ENCODE measurements at places on chromosomes 12 and 14.

GRCh38 chr12:116346222-116346621 is 68.7 kb upstream of the MED13L start:
- DNase-seq = no peak

GRCh38 chr12:62123721-62124203 is 136.4 kb upstream of the USP15 start:
- peak; percentile 35 for DNase-seq

DNA sequence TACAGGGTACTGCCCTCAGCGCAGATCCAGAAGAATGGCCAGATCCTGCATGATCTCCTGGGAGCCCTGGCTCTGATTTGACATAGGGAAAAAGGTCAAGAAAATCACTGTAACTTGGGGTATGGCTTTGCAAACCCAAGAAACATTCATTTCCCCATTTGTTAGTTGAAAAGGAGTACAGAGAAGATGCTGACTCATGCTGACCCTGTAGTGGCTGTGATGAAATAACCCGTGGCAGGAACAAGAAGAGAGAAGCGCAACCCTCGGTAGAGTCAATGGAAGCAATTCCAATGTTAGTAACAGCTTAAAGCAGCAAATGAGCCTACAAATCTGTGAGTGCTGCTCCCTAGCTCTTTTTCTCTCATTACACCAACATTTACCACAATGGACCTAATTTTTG is 281.6 kb upstream of the NPAS3 start:
- DNase-seq = peak; percentile 7

DNA sequence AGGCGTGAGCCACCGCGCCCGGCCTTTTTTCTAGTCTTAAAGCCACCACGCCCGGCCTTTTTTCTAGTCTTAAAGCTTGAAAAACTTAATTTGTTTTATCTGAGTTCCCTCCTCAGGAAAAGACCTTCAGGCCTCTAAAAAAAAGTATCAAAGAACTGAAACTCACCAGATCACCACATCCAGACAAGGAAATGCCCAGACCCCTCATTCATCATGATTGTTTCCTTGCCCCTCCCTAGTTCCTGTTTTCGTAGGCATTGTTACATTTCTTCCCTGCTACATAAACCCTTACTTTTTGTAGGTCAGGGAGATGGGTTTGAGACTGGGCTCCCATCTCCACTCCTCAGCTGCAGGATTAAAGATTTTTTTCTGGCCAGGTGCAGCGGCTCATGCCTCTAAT is 21.1 kb upstream of the VWF start:
- no peak for DNase-seq

DNA sequence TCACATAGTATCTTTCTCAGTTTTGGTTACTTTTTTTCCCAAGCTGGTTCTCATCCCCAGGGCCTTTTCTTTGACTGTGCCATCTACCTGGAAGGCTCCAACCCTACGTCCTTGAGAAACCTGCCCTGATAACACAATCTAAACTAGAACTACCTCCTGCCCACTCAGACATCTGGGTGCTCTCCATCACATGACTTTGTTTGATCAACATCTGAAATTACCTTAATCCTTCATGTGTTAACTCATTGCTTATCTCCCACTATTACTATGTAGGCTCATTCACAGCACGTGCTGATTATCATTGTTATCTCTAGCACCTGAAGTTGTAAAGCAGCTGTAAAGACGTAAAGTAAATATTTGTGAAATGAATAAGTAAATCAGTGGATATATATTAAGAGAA is 784.0 kb downstream of the TMTC2 start:
- DNase-seq = no peak

DNA sequence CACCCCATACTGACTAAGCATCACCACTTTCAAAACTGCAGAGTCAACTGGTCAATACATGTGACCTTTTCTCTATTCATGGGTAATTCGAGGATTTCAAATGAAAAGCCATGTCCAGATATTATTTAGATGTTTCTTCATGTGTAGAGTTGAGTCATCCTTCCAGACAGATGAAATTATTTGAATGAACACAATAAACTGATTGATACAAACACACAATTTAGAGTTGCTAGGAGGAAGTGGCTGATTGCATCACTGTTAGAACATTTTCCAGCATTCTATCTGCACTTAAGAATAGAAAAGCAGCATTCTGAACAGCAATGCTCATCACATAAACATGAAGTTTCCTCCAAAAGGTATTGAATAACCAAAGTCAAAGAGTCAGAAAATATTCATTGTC is 273.5 kb upstream of the SOX5 start:
- no peak for DNase-seq

GRCh38 chr12:68121143-68121542 is 38.4 kb downstream of the IFNG start:
- no peak for DNase-seq

GRCh38 chr12:23472329-23472971 is 477.0 kb downstream of the SOX5 start:
- DNase-seq = no peak

- no peak for DNase-seq
Measured at GRCh38 chr12:116406529-116406928, 129.0 kb upstream of the MED13L start.

- DNase-seq = no peak
Measured at GRCh38 chr12:46234000-46234399, 34.8 kb downstream of the SLC38A1 start.

DNA sequence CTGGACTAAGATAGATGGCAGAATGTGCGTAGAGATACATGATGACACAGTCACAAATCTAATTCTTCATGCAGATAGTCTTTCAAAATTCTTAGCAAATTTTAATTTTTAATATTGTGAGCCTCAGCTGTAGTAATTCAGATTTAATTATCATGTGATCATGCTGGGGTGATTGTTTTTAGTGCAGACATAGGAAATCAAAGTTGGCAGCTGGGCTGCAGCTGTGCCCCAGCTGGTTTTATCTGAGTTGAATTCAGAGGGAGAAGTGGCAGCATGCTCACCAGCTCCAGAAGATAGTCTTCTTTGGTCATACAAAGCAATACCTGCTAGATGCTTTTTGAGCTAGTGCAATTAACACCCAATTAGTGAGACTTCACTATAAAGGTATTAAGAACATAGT is 292.9 kb downstream of the RAD51B start:
- DNase-seq = no peak

- no peak for DNase-seq
Measured at GRCh38 chr14:77406086-77406485, 17.2 kb downstream of the NOXRED1 start.

GRCh38 chr12:3236345-3237187 is 159.4 kb downstream of the TSPAN9 start:
- no peak for DNase-seq

DNA sequence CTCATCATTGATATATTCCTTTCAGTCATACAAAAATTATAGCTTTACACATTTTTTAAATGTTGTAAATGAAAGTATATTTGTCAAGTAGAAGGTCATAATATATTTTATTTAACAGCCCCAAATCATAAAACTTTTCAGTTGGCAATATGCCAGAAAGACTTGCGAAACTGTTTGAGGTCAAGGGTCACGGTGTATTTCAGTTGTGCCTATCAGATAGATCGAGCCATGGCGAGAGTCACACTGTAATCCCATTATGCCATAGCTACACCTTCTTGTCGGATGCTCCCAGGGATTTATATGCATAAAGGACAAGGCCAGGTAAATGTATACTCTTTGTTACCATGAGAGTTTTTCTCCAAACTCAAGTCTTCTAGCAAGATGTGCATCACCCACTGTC is 26.7 kb upstream of the G2E3 start:
- DNase-seq = no peak

DNA sequence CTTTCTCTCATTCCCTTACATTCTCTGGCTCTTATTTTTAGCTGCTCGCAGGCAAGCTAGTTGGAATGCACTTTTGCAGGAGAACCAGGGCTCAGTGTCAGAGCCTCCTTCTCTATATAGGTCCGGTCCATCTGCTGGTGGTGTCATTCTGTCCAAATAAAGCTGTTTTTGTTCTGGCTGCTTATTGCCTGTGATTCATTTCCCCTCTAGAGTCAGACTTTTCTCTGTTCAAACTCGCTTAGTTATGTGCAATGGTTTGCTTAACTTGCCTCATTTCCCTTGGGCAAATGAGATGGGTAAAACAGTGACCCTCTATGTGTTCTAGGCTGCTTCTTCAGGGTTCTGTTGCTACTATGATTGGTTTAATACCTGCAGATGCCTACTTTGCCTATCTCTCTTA is 2.9 kb downstream of the SMARCD1 start:
- no peak for DNase-seq

GRCh38 chr14:50049093-50049492 is 67.3 kb downstream of the VCPKMT start:
- DNase-seq = no peak

DNA sequence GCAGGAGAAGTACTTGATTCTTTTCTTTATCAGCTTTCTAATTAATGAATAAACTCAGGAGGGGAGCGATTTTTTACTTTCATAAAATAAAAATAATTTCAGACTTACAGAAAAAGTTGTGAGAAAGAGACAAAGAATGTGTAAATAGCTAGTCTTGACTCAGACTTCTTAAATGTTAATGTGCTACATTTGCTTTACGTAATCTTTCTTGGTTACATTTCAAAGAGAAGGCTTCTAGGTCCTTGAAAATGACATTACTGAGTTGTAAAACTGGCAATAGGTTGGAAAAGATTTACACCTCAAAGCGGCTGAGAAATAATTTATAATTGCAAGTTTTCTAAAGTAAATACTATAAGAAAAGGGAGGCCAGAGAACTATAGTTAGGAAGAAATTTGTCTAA is 28.6 kb downstream of the GABARAPL1 start:
- DNase-seq = no peak

DNA sequence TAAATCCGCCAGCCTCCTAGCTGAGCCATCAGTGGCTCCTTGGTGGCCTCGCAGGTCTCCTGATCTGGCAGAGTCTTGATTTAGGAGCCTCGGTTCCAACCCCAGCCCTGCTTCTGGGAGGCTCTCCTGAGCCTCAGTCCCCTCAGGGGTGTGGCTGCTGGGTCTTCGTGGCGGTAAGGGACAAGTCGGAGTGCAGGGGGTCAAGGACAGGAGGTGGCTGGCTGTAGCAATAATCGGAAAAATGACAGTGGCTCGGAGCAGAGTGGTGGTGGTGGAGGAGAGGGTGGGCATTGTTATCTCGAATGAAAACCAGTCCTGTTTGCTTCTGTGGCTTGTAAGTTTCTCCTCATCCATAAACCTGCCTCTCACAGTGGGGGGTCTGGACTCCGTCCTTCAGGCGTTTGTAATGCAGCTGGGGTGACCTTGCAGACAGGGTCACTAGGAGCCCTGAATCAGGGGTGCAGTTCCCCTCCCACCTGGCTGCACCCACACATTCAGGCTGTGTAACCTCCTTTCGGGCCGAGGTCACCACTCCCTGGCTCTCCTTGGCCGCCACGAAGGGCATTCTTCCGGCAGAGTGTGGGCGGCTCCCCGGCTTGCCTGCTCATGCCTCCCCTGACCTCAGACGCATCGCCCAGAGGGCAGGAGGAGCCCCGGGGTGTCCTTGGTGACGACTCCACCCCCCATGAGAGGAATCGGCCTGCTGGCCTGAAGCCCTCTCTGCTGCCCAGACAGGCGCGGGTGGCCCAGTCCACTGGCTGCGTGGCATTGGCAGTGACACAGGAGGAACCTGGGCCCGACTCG is 8.1 kb downstream of the BCL7A start:
- no peak for DNase-seq

DNA sequence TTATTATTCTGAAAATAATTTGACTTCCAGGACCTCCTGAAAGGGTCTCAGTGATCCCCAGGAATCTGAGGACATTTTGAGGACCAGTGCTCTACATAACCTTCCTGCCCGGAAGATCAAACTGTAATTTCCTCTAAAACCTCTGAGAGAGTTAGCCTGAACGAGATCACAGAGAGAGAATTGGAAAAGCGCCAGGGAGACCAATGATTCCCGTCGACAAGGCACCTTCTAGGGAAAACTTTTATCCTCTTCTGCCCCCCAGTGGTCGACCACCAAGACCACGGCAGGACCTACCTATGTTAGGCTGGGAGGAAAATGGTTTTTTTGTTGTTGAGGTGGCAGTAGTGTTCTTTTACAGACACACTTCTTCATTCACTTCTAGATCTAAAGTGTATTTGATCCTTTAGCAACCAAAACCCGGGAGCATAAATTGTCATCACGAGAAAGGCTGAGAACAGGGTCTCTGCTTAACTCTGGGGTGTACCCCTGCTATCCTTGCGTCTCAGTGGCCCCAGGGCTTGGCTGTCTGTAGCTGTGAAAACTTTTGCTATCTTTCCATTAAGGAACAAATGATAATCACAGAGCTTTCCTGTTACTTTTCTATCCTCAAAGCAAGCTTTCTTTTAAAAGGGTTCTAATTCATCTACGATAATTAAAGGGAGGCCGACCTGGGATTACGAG is 62.9 kb upstream of the NID2 start:
- DNase-seq = peak; percentile 55

- no peak for DNase-seq
Measured at GRCh38 chr12:128137140-128137539, 129.8 kb upstream of the TMEM132C start.

DNA sequence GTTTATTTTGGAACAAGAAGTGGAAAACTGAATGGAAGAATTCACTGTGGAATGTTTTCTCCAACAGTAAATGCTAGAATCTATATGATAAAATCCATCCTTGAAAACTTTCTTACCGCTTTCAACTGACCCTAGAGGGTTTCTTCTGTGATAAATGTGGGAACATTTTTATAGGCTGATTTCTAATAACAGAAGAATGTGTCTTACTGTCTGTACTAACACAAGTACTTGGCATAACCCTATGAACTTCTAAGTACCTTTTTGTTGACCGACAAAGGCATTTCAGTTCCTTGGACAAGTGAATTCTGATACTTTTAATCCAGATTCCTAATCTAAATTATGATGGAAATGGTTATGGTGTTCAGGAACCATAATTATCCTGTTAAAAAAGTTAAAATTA is 1109.7 kb upstream of the FLRT2 start:
- no peak for DNase-seq

DNA sequence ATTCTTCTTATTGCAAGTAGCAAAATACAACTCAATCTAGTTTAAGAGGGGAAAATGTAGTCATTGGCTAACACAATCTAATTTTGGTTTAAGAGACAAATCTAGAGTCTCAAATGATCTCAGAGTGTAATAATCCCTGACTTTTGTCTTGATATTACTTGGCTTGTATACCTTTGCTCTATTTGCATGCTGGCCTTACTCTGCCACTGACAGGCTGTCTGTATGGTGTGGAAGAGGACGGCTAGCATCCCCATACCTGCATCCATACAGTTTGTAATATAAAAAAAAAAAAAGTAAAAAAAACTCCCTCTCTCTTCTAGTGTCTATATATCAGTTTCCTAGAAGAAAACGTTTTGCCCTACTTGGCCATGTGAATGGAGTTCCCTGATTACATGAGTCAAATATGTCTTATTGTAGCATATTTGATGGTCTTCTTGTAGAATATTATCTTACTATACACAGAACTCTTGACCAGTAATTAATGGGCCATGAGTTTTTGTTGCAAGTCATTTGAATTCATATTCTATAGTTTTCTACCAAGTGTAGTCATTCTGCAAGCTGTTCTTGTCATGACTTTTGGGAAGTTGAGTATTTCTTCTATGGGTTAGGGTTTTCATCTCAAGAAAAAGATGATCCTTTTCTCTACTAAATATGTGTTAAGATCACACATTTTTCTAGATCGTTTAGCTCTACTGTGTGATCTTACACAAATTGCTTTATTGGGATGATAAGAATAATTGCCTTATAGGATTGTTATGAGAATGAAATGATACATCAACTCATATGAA is 8.2 kb downstream of the HIF1A start:
- DNase-seq = no peak

- DNase-seq = no peak
Measured at GRCh38 chr12:121025442-121026226, 9.3 kb upstream of the C12orf43 start.

GRCh38 chr12:15688838-15689625 is 100.2 kb downstream of the EPS8 start:
- DNase-seq = no peak

- DNase-seq = peak; percentile 73
Measured at GRCh38 chr14:50363714-50364111, 33.0 kb downstream of the CDKL1 start.

Measured in CD4-positive, alpha-beta T cell treated with Interleukin-2 at 100 ng/mL for 4 hours (primary cell).